ENCODE measurements at places on chromosomes 2 and 18. TPM values are rescaled to one million over a fixed set of nuclear protein-coding genes. Genes with fewer than 3 reads are reported as not detected.

DNA sequence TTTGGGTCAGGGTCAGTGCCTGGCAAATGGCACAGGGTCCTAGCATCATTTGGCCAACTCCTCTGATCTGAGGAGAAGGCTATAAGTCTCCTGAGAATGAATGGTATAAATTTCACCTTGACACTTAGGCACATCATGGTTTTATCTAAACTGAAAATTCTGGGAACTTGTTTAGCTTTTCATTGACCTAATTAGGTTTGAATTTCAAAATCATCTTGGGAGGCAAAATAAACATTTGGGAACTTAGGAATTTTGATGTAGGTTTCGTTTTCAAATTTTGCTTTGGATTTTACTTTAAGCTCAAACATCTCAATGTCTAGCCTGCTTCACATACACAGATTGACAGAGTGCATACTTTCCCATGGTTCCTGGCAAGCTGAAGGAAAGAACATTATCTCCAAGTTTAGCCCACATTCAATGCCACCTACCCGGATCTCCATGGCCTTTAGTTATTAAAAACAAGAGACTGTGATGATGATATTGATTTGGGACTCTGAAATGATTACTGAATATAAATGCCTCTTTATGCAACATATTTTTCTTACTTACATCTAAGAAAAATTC is 44.5 kb downstream of the MYOM1 start:
- DNase-seq: no peak

DNA sequence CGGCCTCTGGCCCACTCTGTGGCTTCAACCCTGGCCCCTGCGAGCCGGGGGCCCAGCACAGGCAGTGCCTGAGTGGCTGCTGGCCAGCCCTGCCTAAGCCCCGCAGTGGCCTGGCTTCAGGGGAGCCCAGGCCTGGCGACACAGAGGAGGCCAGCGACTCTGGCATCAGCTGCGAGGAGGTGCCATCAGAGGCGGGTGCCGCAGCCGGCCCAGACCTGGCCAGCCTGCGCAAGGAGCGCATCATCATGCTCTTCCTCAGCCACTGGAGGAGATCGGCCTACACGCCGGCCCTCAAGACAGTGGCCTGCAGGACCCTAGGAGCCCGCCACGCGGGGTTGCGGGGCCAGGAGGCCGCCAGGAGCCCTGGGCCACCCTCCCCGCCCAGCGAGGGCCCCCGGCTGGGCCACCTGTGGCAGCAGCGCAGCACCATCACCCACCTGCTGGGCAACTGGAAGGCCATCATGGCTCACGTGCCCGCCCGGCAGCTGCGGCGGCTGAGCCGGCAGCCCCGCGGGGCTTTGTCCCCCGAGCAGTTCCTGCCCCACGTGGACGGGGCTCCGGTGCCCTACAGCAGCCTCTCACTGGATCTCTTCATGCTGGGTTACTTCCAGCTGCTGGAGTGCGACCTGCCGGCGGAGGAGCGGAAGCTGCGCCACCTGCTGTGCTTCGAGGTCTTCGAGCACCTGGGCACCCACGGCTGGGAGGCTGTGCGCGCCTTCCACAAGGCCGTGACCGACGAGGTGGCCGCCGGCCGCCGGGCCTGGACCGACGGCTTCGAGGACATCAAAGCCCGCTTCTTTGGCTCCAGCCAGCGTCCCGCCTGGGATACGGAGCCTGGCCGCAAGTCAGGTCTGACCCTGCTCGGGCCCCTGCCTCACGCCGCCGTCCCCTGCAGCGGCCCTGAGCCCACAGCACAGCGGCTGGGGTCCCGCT is 7.5 kb upstream of the KLHL30 start:
- no peak for DNase-seq

DNA sequence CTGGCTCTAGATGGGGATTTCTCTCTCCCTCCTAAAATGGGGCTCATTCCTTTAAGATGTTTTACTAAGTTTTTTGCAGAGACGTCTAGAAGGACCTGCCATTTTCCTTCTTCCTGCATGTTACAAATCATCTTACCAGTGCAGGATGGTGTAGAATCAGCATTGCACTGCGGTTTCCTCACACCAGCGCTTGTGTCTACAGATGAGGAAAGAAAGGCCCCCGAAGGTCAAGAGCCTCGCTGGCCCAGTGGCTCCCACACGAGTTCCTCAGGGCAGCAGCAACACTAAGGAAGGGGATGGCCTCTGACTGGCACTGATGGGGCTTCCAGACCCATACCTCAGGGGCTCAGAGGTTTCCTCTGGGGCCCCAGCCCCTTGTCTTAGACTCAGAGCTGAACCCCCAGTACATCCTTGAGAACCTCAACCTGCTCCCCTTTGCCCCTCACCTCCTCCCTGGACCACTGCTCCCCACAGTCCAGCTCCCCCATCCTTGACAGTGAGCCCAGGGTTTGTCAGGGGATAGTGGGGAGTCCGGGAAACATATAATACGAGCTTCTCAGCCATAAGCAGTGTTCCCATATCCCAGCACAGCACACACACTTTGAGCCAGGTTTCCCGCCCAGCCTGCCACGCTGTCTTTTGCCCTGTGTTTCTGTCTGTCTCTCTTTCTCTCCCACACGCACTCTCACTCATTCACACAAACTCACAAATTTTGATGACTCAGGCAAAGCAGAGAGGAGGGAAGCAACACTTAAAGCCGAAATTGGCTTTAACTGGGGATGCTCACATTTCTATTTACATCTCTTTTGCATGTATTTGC is 29.4 kb downstream of the ZFP36L2 start:
- no peak for DNase-seq

DNA sequence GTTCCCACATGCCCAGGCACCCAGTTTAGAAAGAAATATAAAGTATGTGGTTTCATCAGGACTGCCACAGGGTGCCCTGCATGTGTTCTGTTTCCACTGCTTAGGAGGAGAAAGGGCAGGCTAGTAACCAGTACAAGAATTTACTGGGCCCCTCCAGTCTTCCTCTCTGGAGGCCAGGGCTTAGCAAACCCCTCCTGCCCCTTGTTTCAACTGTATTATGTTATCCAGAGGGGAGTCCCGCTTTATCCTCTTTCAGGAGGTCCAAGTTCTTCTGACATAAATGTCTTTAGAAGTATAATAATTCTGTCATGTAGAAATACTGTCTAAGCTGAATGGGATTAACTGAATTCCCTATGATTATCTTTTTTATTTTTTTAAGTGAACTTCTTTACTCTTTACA is 132.1 kb downstream of the WDSUB1 start:
- no peak for DNase-seq

- DNase-seq: no peak
Measured at GRCh38 chr2:216984937-216985336, 125.1 kb upstream of the TNP1 start.

DNA sequence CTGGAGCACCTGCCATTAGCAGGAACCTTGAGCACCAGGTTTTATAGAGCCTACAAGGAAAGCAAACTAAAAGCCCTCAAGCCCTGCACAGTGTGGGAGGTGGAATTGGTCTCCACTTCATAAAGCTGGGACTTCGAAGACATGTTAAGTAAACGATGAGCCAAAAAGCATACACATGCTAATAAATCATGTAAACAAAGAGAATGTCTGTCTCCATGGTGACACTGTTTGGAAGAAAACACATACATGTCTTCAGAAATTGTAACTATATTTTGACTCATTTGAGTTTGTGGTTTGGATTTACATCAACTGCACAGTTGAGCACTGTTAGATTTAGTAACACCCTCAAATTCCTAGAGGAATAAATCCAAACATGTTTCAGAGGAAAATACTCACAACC is 978.5 kb upstream of the LRRTM1 start:
- no peak for DNase-seq

- no peak for DNase-seq
Measured at GRCh38 chr18:48132797-48133655, 202.6 kb upstream of the SMAD2 start.

DNA sequence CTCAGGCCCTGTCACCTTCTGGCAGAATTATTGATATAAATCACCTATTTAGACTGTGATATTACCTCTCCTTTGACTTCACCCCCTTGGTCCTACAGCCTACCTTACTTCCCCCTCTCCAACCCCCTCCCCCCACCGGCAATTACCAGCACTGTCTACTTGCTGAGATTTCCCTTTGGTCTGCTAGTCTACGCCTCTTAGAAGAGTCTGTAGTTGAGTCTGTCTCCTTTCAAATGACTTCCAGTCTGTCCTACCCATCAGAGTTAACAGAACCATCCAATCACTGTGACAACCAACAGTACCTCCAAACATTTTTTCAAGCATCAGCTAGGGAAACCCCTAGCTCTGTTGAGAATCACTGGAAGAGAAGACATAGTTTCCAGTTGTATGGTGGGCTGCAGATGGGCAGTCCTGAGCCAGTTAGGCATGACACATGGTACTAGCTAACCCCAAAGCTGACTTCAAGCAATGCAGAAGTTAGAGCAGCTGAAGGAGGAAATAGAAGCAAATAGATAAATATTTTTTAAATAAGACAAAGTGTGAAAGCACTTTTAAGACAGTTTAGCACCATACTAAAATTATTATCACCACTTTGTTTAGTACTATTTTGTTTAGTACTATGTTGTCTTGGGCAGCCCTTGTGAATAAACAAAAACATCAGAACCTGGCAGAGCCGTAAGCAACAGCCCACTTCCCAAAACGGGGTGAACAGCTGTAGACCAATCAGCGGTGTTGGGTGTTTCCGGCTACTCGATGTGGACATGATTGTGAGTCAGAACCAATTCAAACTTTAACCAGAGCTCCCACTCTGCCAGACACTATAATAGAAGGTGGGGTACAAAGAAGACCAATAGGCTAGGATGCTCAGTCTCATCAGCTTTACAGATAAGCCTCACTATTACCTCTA is 2.7 kb upstream of the ASNSD1 start:
- no peak for DNase-seq

DNA sequence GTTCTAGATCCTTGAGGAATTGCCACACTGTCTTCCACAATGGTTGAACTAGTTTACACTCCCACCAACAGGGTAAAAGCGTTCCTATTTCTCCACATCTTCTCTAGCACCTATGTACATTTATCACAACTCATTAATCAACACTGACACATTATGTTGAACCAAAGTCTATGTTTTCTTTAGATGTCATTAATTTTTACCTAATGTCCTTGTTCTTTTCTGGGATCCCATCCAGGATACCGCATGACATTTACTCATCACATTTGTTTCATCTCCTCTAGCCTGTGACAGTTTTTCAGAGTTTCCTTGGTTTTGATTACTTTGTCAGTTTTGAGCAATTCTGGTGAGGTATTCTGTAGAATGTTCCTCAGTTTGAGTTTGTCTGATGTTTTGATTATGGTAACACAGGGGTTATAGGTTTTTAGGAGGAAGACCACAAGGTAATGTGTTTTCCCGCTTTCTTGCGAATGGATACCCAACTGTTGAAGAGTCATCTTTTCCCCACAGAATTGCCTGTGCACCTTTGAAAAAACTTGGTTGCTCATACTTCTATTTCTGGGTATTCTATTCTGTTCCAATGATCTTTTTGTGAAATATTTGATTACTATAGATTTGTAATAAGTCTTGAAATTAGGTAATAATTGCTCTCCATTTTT is 3.0 kb upstream of the UGT1A9 start:
- DNase-seq: no peak

- no peak for DNase-seq
Measured at GRCh38 chr18:26802330-26803200, 62.9 kb downstream of the AQP4 start.

DNA sequence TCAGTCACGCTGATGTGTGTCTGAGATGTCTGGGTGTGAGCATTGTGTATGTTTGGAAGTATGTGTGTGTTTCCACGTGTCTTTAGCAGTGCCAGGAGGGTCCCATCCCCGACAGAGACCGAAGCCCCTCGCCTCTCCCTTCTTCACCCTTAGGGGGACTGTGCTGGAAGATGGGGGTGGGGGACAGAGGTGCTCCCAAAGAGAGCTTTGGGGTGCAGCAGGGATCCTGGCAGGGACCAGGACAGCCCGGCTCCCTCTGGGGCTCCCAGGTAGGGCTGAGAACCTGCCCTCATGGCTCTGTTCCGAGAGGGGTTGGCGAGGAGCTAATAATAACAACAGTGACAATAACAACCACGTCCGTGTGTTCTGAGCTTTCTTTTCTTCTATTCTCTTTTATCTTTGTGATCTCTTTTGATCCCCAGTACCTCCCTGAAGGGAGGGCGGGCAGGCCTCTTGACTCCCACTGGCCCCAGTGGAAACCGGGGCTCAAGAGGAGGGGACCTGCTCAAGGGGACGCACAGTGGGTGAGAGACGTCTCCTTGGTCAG is 57.6 kb downstream of the SMAD7 start:
- no peak for DNase-seq

DNA sequence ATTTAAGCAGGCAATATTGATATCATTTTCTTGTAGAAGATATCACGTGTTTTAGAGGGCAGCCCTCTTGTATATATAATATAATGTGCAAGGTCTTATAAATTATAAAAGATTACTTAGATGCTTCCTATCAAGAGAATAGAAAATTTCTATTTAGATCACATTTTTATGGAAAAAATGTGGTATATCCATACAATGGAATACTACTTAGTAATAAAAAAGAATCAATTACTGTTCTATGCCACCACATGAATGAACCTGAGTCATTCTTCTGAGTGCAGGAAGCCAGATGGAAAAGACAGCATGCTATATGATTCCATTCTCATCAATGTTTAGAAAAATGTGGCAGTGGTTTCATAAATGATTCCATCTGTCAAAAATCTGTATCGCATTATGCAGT is 23.6 kb downstream of the CYP27C1 start:
- DNase-seq: no peak

GRCh38 chr2:16128746-16129610 is 188.6 kb downstream of the MYCN start:
- DNase-seq: peak; percentile 58

GRCh38 chr2:95372845-95373244 is 29.7 kb upstream of the FAHD2A start:
- no peak for DNase-seq

- DNase-seq: no peak
Measured at GRCh38 chr2:72222829-72223564, 75.3 kb upstream of the CYP26B1 start.

The PSMG2 gene
- total RNA-seq: 56.2 TPM

The PLA2R1 gene
- 24.3 TPM for total RNA-seq

The CFC1B gene
- total RNA-seq: not detected

The TNFAIP6 gene
- 2.0 TPM for total RNA-seq

The GCKR gene
- total RNA-seq: 0.98 TPM

The TLX2 gene
- total RNA-seq: 6.6 TPM

The IL1R2 gene
- total RNA-seq: 63.3 TPM

The HOXD10 gene
- total RNA-seq: 19.6 TPM
